ENCODE measurements at places on chromosomes 1 and 21.

DNA sequence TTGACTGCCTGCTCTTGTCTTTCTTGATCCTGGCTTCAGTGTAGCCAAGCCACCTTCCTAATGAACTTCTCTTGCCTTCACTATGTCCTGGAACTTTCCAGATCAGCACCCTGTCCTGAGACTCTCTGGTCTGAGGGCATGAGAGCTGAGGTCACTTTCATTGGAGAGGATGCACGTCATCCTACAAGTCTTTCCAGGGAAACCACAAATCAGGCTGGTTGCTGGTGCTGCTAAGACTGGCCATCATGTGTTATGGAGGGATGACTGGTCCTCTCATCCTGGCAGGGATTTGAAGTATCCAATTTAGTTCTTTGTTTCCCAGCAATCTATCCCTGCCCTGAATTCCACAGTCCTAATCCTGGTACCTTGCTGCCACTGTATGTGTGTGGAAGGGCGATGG lies 228.6 kb downstream of the GPATCH2 start:
- no peak for DNase-seq

DNA sequence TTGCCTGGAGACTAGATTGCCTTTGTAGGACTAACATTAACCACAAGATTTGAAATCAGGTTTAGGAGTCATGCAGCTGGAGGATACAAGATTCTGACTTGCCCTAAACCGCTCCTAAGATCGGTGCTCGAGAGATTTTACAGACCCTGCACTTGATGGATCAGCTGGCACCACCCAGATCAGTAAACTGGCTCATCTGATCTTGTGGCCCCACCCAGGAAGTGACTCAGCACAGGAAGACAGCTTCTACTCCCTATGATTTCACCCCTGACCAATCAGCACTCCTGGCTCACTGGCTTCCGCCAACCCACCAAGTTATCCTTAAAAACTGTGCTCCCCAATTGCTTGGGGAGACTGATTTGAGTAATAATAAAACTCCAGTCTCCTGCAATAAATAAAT lies 876 bp upstream of the CATSPERE start:
- no peak for DNase-seq

DNA sequence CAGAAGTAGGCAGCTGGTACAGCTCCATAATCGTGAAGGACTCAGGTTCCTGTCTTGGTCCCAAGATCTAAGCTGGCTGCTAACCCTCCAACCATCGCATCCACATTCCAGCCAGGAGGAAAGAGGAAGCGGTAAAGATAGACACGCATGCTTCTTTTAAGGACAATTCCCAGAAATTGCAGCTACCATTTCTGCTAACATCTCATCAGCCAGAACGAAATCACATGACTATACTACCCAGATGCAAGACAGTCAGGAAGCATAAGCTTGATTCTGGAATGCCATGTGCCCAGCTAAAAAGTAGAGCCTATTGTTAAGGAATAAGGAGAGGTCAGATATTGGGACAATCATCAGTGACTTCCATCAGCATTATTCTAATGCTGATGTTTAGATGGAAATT lies 110.4 kb downstream of the EPHB2 start:
- no peak for DNase-seq

DNA sequence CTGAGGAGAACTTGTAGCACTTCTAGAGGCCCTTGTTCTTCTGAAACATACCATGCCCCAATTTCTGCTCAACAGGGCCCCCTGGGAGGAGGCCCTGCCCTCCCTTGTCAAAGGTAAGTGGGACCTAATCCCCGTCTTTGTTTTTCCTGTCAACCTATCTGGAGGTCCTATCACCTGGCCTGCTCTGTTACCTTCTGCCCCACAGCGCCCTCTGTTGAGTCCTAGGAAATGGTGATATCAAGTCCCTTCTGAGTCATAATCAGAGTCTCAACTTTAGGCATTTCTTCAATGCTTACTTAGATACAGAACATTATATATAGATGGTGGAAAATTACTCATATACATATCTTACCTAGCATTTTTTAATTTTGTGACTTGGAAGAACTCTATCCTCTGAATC lies 28.2 kb upstream of the FCRL4 start:
- no peak for DNase-seq

DNA sequence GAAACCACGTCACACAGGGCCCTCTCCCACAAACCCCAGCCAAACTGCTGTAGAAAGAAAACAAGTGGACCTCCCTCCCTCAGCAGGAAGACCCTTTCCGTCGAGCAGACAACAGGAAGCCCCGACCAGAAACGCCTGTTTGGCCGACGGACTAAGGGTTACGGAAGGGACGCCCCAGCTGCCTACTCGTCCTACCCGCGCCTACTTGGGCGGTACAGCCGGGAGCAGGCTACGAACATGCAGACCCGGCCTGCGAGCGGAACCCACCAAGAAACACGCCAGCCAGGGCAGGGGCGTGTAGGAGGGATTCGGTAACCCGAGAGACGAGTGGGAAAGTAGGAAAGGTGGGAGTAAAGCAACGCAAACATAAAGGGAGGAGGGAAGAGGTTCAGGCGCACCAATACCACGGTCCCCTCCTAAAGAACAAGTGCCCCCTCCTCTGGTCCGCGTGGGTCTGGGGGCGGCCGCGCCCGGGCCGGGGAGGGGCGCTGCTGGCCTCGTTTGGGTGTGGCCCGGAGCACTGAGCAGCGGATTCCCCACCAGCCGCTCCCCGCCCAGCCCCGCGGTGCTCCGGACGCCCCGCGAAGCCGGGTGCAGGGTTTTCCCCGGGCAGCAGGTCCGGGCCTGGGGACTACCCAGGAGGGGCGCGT lies 450 bp downstream of the S100A10 start:
- no peak for DNase-seq

DNA sequence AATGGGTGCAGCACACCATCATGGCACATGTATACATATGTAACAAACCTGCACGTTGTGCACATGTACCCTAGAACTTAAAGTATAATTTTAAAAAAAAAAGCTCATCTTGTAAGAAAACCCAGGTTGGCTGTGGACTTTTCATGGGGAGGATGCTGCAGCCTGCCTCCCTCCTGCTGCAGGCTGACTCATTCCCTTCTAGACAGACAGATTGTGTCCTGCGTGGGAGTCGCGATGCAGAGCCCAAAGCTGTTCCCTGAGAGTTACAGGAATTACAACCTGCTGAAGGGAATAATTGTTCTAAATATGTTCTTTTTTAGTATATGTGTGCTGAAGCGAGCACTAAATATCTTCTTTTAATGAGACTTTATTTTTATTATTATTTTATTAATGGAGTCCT lies 93.2 kb downstream of the TBX19 start:
- peak; percentile 76 for DNase-seq
